ENCODE measurements at places on chromosomes 6 and 20.

DNA sequence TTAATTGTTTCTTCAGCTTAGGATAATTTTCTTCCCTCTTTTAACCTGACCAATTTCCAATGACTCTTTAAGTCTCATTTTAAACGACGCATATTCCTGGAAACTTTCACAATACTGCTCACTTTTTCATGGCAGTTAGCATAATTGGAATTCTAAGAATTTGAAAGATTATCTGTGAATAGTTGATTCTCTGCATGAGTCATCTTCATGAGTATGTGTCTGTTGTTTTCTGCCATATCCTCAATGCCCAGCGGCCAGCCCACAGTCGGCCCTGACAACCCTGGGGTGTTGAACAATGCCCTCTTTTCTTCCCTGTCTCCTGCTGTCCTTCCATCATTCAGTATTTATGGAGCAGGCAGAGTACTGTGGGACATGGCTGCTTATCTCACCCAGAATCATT, 554.2 kb downstream of the CDH26 start:
- DNase-seq: no peak

- no peak for DNase-seq
Observed at GRCh38 chr6:25872814-25873213, 1.2 kb downstream of the SLC17A3 start.

DNA sequence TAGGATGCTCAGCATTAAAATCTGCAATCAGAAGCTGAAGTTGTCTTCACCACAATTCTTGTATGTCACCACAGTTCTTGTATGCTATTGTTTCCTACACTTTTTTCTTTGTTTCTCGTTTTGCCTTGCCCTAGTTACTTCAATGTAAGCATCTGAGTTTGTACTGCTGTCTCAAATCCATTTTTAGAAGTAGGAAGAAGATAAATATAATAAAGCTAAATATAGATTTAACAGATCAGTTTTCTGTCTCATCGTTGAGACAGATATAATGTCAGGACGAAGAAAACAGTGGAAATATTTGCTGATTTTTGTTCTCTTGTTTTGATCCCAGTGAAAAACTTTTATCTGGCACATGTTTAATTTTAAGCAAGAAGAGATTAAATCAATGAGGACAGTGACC, 318.0 kb downstream of the QKI start:
- DNase-seq: no peak

GRCh38 chr20:13533946-13534345, 104.8 kb downstream of the TASP1 start:
- DNase-seq: no peak

DNA sequence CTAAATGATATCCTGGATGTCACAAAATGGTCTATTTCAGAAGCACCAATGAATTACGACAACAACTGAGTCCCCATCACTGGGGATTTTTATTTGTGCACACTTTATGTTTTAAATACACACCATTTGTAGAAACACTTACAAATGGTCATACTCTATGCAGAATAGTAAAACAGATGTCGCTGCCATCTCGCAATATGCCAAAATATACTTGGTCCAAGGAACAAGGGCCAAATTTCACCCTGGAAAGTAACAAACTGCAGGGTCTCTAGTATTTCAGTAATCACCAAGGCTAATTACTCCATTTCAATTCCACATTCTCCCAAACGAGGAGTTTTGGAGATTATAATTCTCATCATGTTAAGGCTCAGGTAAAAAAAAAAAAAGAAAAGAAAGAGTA, 215.2 kb downstream of the LMBRD1 start:
- no peak for DNase-seq

GRCh38 chr20:9999645-10000044, 35.1 kb upstream of the ANKEF1 start:
- peak; percentile 99 for DNase-seq

- no peak for DNase-seq
Observed at GRCh38 chr6:168201799-168202198, 117.8 kb downstream of the DACT2 start.

GRCh38 chr6:33185654-33186187, 6.5 kb downstream of the COL11A2 start:
- DNase-seq: no peak

All from NCI-H2171 treated with DMSO at 0.1 percent for 48 hours (cell line).